ENCODE measurements at places on chromosomes 3 and 15.

GRCh38 chr3:173793963-173794362 is 396.4 kb downstream of the NLGN1 start:
- no peak for DNase-seq

DNA sequence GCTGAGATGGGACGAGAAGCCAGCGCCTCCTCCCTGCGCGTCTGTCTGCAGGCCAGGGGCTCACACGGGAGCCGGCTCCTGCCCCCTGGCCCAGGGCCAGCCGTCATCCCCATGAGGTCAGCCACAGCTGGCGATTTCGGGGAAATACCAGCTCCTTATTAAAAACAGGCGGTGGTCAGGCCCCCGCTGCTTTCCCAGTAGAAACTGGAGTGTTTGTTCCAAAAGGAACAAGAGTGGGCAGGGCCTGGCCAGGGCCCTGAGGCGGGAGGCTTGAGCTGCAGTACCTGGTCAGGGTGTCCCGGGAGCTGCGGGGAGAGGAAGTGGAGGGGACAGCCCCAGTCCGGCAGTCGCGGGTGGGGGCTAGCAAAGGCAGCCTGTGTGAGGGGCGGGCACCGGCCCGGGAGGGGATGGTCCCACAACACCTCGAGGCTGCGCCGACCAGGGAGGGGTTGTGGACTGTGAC is 17.8 kb downstream of the MYL3 start:
- no peak for DNase-seq

DNA sequence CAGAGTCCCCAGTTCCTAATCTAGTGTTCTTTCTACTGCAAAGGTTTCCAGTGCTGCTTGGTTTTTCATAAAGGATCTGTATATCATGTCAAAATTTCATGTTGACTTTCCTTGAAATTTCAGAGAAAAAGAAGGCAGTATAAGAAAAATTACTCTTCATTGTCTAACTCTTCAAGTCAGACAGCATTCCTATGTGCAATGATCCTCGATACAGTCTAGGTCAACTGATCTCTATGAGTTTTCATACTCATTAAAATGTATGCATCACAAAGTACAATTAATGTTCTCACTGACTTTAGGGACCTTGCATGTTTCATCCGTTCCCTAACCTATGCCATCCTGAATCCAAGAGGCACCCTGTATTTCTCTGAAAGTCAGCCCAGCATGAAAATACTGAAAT is 317.3 kb downstream of the ZBTB20 start:
- DNase-seq: no peak

GRCh38 chr15:90062023-90062442 is 40.2 kb downstream of the IDH2 start:
- peak; percentile 14 for DNase-seq

DNA sequence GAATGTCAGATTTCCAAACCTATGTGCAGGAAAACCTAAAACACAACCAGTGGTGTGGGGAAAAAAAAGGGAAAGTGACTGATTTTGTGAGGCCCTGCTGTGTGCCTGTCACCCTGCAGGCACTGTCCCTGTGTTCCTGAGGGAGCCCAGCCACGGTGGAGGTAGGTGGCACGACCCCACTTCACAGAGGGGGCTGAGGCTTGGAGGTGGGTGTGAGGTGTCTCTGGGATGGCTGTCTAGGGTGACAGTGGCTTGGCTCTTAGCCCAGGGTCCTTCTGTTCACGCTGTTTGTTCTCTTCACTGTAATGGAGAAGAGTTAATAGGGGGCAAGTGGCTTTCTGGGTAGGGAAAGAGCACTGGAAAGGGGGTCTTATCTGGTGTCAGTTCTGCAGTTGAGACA is 22.6 kb downstream of the RASGRF1 start:
- DNase-seq: no peak

GRCh38 chr15:61841466-61841865 is 218.8 kb downstream of the VPS13C start:
- no peak for DNase-seq

GRCh38 chr3:188662795-188663194 is 508.8 kb downstream of the LPP start:
- DNase-seq: no peak

- DNase-seq: no peak
These were observed 562.9 kb upstream of the KCNMB2 start for GRCh38 chr3:177973241-177973840.

DNA sequence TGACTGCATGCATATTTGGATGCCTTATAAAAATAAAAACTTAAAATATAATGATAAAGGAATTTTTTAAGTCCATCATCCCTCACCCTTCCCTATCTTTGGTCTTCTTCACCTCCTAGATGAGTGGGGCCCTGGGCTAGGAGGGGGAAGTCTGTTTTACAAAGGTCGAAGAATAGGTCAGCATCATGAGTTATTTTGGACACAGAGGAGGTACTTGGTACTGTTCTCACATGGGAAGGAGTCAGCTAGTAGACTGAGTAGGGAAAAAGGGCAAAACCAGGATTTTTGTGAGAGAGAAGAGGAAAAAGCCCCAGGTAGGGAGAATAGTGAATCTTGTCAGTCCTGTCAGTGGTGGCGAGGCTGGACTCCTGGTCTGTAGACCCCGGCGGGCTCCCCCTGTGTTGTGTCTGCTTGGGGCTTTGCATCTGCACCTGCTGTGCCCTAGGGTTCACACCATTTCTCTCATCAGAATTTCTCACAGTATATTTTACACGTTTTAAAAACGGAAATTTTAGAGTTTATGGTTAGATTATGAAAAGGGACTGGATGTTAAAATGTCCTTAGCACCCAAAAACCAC is 17.2 kb downstream of the GCSAM start:
- no peak for DNase-seq

DNA sequence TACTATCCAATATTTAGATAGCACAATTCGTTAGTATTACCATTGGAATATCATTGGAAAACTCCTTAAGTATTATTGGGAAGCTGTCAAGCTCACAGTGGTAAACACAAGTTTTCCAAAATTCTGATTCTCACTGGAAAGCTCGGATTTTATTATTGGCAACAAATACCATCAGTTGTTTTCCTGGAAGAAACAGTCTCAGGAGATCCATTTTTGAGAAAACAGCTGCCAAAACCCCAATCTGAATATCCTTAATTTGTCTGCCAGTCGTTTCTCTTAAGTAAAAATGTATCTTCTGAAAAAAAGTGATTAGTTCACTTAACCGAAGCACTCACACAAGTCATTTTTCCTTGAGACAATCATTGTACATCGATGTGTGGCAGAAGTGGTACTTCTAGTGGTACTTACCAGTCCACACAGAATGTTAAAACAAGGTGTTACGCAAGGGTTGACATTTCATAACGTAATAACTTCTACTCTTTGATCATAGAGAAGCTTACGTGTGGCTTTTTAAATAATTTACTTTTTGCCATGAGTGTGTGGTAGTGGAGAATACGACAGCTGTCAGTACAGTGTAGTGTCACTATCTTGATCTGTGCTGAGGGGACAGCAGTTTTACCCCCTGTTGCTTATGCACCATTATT is 74.9 kb downstream of the FAM43A start:
- DNase-seq: no peak

DNA sequence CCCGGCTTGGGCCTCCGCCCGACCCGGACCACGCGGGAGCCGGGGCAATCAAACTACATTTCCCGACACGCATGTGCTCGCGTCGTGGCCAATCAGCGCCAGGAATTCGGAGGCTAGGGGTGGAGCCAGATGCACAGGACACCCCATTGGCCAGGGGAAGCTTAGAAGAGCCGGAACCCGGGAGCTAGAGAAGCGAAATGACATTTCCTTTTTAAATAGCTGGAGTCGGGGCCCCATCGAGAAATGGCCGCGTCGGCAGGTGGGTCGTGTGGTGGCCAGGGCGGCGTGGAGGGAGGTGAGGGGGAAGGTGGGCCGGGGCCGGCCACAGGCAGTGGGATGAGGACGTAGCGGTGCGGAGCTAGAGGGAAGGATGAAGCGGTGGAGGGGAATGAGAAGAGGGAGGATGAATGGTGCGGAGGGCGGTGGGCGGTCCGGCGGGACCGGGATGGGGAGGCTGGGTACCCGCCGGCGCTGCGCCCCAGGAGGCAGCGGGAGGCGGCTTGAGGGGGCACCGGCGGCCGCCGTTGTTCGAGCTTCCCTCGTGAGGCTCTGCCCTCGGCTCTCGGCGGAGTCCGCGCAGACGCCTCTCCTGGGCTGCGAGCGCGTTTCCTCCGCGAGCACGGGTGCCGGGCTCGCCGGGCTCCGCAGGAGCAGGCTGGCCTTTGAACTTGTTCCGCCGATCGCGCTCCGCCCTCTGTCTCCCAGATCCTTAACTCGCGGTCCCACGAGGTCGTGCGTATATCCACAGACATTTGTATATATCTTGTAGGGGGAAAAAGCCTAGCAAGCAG is at the start of gene KBTBD8:
KBTBD8 (plus strand) TSS at position 195 of the 791 bp plus-strand sequence; CDS start at position 244, 49 bp downstream.
- peak; percentile 96 for DNase-seq

GRCh38 chr3:29083676-29084075 is 197.2 kb upstream of the RBMS3 start:
- no peak for DNase-seq

GRCh38 chr15:60510006-60510405 is 31.1 kb upstream of the ICE2 start:
- no peak for DNase-seq

- no peak for DNase-seq
These were observed 820.4 kb downstream of the NAALADL2 start for GRCh38 chr3:175679568-175679967.

DNA sequence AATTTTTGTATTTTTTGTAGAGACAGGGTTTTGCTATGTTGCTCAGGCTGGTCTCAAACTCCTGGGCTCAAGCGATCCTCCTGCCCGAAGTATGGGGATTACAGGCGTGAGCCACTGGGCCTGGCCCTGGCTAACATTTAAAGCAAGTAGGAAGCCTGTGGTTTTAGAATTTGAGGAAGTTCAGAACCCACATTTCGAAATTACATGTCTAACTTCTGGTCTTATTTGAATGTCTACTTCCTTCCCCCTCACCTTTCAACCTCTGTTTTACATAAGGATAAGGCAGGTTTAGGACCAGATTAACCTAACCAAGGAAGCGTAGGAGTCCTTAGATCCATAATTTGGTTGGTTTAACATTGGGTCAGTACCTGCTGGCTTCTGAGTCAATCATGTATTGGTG is 120.5 kb upstream of the PROK2 start:
- DNase-seq: no peak

DNA sequence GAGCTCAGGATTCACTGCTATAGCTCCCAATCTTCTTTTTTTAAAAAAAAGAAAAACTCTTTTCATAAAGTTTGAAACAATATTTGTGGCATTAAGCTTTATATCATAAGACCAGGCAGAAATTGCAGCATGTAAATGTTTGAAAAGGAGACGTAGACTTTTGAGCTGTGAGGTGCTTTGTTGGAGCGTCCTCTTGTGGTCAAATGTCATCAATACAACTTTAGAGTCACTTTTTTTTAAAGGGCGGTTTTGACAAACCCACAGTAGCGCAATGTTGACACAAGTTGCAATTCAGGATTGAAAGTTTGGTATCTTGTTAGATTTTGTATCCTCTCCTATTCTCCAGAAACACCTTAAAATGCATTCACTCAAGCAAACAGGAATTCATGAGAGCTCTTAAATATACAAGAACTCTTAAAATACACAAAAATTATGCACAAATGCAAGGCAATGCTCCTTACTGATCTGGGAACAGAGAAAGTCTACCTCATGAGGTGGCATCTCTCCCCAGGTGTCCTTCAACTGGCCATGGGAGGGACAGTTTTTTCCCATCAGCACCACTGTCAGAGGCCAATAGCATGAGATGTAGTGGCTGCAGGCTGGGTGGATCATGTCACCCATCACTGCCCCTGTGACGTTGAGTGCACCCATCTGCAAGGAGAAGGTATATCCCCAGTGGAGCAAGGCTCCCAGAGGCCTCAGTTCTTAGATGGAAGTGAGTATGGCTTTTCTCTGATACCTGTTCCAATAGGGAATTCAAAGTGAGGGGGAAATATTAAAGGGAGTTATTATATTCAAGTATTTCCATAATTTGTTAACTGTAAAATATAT is 70.7 kb downstream of the ANXA2 start:
- DNase-seq: no peak

DNA sequence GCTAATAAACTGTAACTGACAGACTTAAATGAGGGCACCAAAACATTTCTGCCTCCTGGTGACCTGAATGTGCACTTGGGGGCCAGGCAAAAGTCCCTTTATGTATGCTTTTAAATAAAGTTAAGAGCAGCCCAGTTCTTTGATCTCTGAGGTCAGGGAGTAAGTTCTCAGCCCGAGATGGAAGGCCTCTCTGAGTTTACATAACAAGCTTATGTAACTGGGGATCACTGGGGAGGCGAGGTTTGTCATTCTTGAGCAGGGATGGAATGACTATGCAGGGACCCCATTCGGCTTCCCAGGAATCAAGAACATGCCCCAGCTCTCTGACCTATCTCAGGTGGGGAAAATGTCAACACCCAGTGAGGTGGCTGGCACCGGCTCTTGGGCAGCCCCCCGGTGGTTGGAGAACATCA is 198.7 kb upstream of the BHLHE40 start:
- DNase-seq: no peak

DNA sequence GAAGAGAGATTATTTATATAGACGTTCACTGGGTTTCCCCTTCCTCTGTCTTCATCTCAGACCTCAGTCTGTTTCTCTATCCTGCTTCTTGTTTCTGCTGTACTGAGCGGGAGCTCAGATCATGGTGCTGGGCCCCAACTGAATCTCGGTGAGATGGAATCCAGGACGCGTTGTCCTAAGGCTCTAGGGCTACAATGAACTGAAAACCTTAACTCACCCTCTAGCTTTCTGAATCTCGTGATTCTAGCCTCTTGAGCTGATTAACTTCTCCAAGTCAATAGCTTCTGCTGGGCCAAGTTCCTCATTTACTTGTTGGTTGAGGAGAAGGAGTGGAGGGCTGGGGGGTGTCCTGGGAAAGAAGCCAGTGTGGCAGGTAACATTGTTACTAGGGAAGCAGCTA is 32.7 kb upstream of the MAP3K13 start:
- no peak for DNase-seq

- no peak for DNase-seq
These were observed 955.6 kb downstream of the ROBO1 start for GRCh38 chr3:78812166-78812565.

DNA sequence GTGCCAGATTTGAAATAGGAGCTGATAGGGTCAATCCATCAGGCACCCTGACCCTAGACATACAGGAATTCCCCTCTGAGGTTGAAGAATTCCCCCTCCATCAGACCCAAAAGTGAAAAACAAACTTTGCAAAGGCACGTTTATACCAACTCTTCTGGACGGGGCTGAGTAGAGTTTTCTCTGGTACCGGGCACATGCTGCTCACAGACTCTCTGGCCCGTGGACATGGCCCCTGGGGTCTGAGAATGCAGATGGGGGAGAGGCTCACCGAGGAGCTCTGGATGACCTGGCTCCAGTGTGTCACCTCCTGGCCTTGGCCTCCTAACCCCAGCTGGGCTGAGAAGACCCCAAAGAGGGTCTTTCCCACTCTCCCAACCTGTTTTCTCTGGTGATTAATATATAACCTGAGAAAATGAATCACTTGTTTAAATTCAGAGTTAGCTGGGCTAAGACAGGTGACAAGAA is 11.2 kb upstream of the LIPC start:
- DNase-seq: no peak
